ENCODE measurements at places on chromosomes 3 and 15.

DNA sequence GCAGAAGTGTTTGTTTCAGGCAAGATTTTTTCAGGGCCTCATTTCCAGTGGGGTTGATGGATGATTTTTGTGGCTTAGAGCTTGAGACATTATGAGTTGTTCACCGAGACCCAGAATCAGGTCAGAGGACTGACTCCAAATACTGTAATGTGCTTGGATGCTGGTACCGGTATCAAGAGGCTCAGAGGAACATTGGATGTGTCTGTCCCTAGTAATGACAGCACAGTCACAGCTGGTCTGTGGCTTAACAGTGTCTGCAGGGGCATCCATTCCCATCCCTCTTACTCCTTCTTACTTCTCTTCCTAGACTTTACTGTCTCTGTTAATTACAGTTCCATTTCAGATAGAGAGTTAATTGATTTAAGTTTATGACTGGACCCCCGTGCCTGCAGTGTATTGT, 107.8 kb downstream of the PTPRG start:
- DNase-seq = no peak

DNA sequence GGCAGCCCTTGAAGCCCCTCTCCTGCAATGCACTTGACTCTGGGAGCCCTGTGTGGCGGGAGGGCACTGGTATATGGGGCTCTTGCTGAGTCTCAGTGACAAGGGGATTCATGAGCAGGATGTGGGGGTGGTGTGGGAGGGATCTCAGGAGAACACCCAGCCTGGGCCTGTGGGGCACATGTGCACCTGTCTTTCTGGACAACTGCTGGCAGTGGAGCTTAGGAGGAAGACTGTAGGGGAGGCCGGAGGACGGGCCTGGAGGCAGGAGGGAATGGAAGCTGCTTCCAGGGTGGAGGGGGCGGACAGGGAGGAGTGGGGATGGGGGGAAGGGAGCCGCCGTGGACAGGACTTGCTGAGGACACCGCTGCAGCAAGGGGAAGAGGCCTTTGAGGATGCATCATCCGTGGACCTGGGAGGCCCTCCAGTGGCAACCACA, 10.8 kb upstream of the SNRPA1 start:
- DNase-seq = peak; percentile 70

GRCh38 chr3:152621006-152621868, 213.7 kb upstream of the P2RY1 start:
- no peak for DNase-seq

DNA sequence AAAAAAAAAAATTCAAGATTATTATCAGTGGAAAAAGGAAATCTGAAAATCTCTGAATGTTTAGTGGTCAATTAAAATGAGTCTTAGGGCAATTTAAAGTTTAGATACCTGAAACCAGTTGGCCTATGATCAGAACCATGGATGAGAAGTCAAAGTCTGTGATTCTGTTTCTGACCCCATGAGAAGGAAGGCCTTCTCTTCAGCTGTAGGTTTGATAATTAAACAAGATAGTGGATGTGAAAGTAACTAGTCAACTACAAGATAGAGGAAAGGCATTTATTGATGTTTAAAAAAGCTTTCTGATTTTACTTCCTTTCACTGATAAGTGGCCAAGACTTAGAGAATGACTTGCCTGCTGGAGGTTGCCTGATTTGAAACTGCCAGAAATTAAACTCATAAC, 8.7 kb downstream of the PLS1 start:
- no peak for DNase-seq

DNA sequence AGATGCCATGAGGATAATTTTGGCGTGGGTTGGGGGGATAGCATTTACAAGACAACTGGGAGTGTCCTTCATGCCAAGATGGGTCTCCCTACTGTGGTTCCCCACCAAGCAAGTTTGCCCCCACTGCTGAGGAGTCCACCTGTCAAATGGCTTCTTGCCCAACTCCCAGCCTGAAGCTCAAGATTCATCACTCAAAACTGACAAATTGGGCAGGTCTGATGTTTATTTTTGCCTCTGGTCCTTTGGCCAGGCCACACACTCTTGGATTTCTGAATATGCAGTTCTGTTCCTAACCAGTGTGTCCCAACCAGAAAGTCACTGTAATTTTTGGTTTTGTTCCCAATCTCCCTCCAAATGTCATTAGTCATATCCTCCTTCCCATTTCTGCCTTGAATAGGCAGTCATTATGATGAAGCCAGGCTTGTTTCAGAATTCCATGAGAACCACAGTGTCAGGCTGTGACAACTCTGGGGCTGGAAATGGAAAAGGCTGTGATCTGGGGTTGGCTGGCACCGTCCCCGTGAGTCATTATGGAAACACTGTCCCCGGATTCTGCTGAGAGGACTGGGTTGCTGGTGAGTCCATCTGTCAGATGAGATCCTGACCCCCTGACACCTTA, 29.3 kb upstream of the MEF2A start:
- DNase-seq = peak; percentile 59

- DNase-seq = no peak
Observed at GRCh38 chr3:1442271-1442670, 349.4 kb downstream of the CNTN6 start.

- DNase-seq = no peak
Observed at GRCh38 chr3:157953565-157953964, 152.7 kb downstream of the SHOX2 start.

DNA sequence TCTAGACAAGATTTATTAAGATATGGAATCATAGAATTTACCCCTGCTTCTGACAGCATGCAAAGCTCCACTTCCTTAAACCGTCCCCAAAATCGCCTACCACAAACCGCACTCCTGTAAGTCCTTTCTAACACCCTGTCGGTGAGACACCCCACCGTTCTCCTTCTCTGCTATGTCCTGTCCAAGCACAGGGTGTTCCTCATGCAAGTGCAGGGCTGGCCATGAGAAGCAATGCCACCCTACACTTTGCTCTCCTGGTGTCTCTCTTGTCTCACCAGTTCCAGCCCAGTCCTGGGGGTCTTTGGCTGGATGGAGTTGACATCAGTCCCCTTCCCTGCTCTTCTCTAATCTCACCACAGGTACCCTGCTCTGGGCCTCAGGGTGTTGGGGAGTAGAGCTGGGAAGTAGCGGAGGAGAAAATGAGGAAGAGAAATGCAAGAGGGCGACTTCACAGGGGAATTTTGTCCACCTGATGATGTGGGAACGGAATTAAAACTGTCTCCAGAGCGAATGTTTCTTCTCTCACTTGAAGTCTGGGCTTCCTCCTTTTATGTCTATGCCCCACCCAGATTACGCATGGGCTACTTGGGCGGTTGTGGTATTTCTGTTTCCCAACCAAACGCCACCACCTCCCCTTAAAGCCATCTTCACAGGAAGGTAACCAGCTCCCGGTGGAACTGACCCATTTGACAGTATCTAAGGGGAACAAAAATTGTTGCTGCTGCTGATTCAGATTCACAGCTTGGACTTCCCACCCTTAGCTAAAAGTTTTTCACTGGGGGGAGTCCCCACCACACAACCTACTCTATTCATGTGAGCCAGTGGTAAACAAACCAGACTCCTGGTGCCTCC, 49.9 kb downstream of the CASR start:
- peak; percentile 26 for DNase-seq

GRCh38 chr15:91862891-91863504, 9.5 kb downstream of the SLCO3A1 start:
- no peak for DNase-seq

DNA sequence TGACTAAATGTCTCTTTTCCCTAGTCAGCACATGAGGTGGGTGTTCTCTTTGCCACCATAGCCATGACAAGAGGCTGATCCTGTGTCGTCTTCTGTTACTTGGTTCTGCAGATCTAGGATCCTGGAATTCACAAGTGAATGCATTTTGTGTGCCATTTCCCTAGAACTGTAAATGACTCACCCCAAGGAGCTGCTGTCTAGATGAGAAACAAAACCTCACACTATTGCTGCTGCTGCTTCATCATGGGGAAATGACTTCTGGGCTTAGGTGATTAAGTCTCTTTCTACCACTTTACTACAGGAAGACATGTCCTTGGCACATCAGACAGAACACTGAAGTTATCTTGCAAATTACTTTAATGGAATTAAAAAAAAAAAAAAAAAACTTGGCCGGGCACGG, 54.9 kb downstream of the SLCO3A1 start:
- DNase-seq = no peak

GRCh38 chr3:141482245-141482922, 4.4 kb upstream of the RASA2 start:
- DNase-seq = no peak

- no peak for DNase-seq
Observed at GRCh38 chr3:69532547-69533224, 146.8 kb upstream of the FRMD4B start.

DNA sequence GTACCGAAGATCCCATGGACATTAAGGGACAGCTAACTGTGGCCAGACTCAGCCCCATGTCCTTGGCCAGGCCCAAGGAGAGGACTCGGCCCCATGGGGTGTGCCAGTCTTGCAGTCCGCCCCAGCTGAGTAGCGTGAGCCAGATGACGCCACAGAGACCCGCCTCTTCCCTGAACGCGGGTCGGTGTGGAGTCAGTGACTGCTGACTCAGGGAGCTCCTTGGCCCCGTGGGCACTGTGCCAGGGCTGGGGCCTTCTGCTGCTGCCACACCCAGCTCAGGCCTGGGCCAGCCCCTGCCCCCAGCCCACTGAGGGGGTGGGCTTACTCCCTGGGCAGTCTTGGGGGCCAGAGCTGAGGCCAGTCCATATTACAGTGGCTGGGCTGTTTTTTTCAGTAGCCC, 52.8 kb downstream of the PLXNA1 start:
- DNase-seq = peak; percentile 96

DNA sequence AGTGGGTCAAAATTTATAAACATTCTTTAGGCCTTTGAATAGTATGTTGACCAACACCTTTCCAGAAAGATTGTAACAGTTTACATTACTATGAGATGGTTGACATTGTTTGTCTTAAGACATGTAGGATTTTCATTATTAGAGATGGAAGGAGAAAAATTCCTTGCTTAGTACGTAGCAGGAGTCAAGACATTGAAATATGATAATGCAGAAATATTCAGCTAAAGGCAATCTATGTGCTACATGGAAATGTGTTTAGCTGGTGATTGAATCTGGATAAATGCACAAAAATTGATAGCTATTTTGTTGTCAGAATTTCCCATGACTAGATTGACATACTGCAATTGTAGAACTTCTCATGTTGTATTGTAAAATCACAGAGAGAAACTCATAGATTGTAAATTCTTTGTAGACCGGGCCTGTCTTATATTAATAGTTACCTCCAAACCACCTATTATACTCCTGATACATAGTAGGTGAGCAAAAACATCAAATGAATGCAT, 370.4 kb upstream of the CBLB start:
- no peak for DNase-seq

GRCh38 chr15:89309993-89310392, 24.6 kb downstream of the POLG start:
- no peak for DNase-seq

DNA sequence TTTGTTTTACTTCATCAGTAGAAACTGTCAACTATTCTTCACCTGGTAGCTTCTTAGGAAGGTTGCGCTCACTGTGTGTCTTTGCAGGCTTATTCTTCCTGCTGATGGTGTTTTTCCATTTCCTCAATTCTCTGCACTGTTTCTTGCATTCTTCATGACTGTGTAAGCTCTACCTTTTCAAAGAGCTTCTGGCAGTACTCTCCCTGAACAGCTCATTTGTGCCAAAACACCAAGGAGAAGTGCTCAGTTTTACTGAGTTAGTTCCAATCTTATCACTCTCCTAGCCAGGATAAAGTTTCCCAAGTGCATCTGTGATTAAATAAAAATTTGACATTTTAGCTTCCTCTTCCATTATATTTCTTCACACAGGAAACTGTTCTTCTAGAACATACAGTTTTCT, 339.8 kb downstream of the EPHA3 start:
- no peak for DNase-seq

DNA sequence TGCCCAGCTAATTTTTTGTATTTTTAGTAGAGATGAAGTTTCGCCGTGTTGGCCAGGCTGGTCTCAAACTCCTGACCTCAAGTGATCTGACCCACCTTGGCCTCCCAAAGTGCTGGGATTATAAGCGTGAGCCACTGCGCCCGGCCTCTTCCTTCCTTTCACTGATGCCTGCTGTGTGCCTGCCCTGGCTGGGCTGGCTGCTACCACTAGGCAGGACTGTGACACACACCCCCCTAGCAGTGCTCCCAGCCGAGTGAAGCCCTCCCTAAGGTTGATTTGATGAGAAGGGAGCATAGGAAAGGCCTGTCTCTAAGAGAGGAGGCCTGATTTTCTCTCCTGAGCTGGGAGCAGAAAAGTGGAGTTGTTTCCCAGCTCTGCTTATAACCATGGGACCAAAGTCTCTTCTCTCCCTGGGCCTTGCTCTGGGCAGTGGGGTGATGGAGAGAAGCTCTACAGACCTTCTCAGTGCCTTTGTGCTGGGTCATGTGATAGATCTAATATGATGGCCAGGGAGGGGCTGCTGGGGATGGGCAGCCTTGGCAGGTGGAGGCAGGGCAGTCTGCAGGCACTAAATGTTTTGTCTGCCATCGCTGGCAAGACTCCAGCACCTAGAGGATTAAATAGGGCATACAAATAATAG, 20.1 kb upstream of the SFMBT1 start:
- DNase-seq = peak; percentile 76

GRCh38 chr15:100670505-100671021, 68.2 kb downstream of the ASB7 start:
- DNase-seq = peak; percentile 50

DNA sequence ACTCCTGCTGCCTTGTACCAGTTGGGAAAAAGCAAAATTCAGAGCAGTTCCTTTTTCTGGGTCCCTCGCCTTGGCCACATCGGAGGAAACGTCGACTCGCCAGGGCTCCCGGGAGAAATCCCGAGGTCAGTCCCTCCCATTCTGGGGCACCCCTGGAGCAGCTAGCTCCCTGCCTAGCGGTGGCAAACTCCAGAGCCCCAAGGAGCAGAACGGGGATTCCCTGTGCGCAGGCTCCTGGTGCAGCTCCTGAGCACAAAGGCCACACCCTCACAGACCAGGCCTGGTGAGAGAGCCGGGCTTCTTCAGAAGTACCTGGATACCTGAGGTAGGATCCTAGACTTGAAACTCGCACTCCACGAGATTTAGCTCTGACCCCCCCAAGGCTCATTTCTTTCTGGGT, 2.6 kb downstream of the LRRC3B start:
- no peak for DNase-seq

DNA sequence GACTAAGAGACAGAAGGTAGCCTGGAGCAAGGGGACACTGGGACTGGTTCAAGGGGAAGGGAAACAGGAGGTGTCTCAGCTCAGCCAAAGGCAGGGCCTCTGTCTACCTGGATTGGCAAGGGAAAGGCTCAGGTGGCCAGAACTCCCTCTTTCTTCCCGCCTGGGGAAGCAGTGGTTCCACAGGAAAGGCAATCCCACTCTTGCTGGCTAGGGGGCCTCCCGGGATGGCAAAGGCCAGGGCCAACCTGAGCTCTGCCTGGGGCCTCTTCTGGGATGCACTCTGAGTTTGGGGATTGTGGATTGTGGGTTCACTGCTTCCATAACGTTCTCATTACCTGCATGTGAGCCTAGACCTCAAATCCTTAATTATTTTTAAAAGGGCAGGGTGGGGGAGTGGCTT, 13.0 kb upstream of the PARP6 start:
- no peak for DNase-seq

DNA sequence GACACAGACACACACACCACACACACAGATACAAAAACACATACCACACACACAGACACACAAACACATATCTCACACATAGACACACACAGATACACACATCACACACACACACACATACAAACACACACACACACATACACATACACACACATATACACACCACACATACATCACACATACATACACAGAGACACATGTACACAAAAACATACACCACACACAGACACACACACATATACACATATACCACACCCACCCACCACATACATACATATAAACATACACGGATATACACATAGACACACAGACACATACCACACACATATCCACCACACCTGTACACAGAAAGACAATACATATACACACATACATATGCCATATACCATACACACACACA, 66.7 kb downstream of the RASGRF1 start:
- DNase-seq = no peak
